Calu3 (cell line): ENCODE measurements at places on chromosomes 2 and 18.

DNA sequence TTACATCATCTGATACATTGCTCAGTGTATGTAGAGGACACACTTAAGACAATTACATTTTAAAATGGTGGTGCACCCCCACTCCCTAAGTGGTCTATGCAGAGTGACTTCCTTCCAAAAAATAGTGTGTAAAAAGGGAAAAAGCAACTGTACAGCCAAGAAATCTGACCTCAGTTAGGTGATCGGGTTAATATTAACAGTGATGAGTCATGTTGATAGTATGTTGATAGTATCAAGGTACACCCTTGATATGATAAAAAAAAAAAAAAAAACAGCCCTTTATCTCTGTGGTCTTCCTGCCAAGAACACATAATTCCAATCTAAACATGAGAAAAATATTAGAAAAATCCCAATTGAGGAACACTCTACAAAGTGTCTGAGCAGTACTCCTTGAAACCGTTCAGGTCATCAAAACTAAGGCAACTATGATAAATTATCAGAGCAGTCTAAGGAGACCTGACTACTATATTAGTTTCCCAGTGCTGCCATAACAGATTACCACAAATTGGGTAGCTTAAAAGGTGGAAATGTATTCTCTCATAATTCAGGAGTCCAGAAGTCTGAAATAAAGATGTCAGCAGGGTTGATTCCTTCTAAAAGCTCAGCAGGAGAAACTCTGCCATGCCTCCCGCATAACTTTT lies 171.9 kb downstream of the ARHGAP28 start:
- DNase-seq, result no peak

GRCh38 chr2:46825939-46826568 lies 89.6 kb downstream of the MCFD2 start:
- DNase-seq, result no peak

DNA sequence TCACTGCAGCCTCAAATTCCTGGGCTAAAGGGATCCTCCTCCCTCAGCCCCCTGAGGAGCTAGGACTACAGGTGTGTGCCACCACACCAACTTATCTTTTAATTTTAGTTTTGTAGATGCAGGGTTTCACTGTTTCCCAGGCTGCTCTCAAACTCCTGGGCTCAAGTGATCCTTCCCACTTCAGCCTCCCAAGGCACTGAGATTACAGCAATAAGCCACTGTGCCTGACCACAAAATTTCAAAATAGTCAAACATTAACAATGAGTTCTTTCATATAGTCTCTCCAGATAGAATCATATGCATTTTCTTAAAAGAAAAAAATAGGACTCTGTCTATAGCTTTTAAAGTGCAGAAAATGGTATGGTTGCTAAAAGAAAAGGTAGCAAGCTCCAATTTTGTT lies 24.9 kb upstream of the PID1 start:
- no peak for DNase-seq

DNA sequence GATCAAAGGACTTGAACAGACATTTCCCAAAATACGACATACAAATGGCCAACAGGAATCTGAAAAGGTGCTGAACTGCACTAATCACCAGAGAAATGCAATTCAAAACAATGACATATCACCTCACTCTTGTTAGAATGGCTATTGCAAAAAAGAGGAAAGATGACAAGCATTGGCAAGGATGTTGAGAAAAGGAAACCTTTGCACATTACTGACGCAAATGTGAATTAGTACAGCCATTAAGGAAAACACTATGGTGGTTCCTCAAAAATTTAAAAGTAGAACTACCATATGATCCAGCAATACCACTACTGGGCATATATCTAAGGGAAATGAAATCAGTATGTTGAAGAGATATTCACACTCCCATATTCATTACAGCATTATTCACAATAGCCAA lies 57.7 kb upstream of the ASPRV1 start:
- no peak for DNase-seq

GRCh38 chr2:45821558-45822271 lies 170.2 kb downstream of the PRKCE start:
- DNase-seq, result peak; percentile 78
